ENCODE measurements at places on chromosomes 7 and 10.

- no peak for DNase-seq
Measured at GRCh38 chr10:120770496-120770895, 80.7 kb upstream of the WDR11 start.

DNA sequence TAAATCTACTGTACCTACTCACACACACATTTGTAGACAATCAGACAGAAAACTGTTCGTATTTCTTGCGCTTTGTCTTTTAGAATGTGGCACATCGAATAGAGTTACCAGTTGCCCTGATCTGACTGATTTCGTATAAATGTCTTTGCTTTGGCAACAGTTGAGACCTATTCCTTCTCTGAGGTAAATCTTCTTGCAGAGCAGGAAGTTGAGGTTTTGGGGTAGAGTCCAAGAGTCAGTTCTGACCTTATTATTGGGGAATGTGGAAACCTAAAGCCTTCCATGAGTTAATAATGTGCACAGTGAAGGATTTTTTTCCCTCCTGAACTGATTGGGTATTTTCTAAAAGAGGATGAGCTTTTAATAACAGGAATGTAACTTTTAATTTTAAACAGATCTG is 135.3 kb downstream of the KIAA1217 start:
- DNase-seq = peak; percentile 61

GRCh38 chr7:13980474-13980873 is 9.0 kb downstream of the ETV1 start:
- no peak for DNase-seq

DNA sequence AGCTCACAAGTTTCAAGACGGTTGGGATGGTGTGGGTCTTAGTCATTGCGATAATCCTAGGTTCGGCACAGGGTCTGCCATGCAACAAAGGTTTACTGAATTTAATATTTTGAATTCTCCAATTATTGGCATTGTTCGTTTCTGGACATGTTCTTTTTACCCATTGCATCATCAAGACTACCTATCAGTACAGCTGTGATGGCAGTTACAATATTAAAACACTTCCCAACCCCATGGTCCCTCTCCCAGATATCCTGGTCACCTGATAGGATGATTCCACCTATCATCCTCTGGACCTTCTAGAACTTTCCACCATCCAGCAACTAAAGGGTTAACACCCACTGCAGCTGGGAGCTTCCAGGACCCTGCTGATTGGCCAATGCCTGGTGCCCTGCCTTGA is 377.8 kb upstream of the PRKCQ start:
- DNase-seq = no peak

- DNase-seq = no peak
Measured at GRCh38 chr10:127736915-127737562, at the start of gene FOXI2. Gene FOXI2 (plus strand): TSS chr10:127737185. CDS start chr10:127737274, 89 bp downstream.

DNA sequence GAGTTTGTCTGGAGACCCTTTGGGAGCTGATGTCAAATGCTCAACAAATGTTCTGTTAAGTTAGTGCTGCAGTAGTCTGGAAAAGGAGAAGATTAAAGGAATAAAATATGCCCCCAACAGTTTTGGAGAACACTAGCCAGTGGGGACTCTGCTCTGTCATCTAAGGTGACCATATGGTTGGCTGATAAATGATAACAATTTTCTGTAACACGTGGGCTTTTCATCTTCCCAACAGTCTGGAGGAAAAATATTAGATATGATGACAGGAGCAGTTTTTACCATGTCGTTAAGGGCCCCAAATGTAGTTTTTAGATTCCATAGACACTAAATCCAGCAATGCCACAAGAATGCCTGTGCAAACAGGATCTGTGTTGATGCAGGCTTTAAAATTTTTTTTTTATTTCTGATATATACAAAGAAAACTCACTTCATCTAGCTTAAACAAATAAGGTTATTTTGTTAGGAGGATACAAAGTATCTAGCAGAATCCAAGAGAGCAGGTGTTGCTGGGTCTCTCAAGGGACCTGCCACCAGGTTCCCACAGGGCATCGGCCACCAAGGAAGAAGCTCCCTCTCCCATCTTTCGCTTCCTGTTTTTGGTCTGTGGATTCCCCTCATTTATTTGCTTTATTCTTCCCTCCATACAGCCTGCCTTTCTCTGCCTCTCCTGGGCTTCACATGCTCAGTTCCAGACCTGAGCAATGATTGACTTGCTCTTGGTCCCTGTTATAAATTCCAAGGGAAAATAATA is 6.2 kb upstream of the CFAP58 start:
- no peak for DNase-seq

DNA sequence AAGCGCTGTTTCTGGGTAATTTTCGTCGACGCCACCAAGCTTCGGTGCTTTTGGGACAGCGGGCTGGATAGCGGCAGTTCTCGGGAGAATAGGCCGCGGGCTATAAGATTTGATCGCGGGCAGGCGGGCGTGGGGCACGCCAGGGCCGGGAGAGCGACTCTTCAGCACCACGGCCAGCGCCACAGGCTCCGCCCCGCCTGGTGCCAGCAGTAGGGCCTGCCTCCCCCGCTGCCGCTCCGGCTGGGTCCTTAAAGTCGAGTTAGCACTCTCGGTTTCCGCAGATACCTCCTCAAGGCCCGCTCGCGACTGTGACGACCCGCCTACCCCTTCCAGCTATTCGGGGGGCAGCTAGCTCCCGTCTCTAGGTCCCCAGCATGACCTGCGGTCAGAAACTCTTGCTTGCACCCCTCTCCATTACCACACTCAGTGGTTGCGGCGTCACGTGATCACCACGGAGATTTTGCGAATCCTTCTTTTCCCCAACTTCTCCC is 9.4 kb downstream of the NXPH1 start:
- DNase-seq = no peak

GRCh38 chr10:120048391-120048790 is 155.9 kb downstream of the SEC23IP start:
- no peak for DNase-seq

DNA sequence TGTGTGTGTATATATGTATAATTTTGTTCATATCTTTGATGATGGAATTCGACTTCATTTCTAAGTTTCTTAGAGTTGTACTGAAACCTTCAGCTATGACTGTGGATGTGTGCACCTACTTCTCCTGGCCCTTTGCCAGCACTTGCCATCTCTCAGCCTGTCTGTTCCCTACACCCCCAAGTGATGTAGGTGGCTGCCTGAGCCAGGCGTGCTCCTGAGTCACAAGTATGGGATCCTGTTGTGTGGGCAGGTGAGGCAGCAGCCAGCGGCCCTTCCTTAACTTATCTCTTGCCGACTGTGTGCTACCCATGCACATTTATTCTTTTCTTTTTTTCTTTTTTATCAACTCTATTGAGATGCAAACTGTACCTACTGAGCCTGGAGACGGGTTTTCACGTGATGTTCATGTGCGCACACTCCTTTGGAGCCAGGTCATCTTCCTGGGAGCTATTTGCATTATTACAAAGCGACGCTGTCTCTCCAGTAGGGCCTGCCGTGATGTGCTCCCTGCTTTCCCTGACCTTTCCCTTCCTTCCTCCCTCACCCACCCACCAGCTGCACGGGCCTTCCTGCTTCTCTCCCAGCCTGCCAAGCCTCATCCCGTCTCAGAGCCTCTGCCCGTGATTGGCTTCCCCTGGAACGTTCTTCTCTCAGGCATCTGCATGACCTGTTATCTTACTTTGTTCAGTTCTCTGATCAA is 31.3 kb upstream of the GALNT11 start:
- no peak for DNase-seq

DNA sequence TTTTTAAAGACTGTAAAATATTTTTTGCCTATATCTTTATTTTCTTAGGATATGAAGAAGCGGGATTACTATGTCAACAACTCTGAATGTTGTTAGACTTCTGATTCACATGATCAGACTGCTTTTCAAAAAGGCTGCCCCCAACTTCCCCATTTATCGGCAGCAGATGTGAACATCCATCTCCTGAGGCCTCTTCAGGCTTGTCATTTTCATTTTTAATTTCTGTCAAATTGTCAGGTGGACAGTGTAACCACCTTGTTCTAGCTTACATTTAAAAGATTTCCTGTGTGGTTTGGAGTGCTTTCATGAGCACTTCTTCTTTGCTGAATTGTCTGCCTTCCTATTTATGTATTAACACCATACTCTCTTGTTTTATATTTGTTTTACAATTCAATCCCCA is 78.8 kb upstream of the GSDME start:
- DNase-seq = no peak
